Activated CD8-positive, alpha-beta T cell treated with anti-CD3 and anti-CD28 coated beads, Interleukin-2, amount 10 ng/mL, durations not matched to agents 7 days and 5 days (primary cell): ENCODE measurements at places on chromosomes 12 and 14. TPM values are rescaled to one million over a fixed set of nuclear protein-coding genes. Genes with fewer than 3 reads are reported as not detected.

Gene SLC6A15
- not detected for total RNA-seq

Gene GALNT8
- 0.84 TPM for total RNA-seq

DNA sequence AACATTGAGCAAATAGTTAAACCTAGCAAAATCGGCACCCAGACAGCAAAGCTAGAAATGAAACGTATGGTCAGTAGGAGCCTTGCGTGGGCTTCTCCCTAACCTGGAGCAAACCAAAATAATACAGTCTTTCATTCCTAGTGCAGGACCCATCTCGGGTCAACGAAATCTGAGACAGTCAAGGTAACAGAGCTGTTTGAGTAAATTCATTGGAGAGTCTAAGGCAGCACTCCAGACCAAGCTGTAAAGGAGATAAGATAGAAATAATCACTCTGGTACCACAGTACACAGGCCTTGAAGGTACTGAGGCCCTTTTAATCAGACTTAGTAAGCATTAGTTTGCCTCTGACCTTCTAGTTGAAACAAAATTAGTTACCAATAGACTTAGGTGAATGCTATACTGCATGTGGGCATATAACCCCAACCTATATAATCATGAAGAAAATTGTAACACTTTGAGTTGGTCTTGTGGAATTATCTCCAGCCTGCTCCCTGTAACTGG, 54.4 kb upstream of the BICD1 start:
- H3K4me1 ChIP-seq: peaks cover 7% of the 10 kb centered on the region
- H3K27ac ChIP-seq: no peak overlapping the region
- H3K4me3 ChIP-seq: no peak overlapping the region
- H3K36me3 ChIP-seq: peaks cover 4% of the 10 kb centered on the region
- no peaks in the 10 kb centered on the region for H3K27me3 ChIP-seq

Gene LRTM2
- total RNA-seq: not detected

Gene KRT5
- not detected for total RNA-seq

GRCh38 chr14:79967001-79967400, 244.3 kb downstream of the DIO2 start:
- no peaks in the 10 kb centered on the region for H3K4me1 ChIP-seq
- no peak for DNase-seq
- no peak overlapping the region for H3K27ac ChIP-seq
- H3K4me3 ChIP-seq: no peak overlapping the region

- H3K27me3 ChIP-seq: no peaks in the 10 kb centered on the region
- no peak for DNase-seq
Measured at GRCh38 chr12:27469176-27469736, 22.7 kb downstream of the SMCO2 start.

DNA sequence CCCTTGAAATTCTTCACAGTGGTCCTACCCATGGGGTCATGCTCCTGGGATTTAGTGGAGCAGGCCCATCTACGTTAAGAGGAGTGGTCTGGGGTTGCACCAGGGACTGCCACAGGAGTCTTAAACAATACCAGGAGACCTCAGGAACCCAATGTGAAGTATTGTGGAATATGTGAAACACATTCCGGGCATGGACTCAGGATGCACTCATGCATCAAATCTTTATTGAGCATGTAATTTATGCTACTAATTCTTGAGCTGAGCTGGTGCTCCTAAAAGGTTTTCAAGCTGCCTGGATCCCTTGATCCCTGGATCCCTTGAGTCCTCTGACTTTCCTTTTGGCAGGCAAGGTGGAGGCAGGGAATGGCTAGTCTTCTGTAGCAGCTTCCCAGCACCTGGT, 8.8 kb downstream of the SERPINA10 start:
- no peak overlapping the region for H3K27ac ChIP-seq
- no peak for DNase-seq
- H3K4me1 ChIP-seq: no peaks in the 10 kb centered on the region
- peaks cover 14% of the 10 kb centered on the region for H3K27me3 ChIP-seq
- H3K36me3 ChIP-seq: no peaks in the 10 kb centered on the region

DNA sequence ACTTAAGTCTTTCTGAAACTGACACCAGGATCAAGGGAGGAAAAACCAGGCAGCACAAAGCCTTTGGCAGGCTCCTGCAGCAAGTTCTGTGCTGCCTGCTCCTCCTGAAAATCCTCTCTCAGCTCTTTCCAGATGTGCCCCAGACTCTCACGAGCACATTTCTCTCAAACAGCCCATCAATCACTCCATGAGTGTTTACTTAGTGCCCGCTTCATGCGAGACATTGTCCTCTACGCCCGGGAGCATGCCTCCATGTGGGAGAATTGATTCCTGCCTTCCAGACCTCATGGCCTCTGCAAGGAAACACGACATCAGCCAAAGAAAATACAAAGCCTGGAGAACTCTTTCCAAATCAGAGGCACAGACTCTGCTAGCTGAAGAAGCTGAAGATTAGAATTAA, 46.5 kb upstream of the TSPAN11 start:
- H3K27ac ChIP-seq: no peak overlapping the region
- no peak for DNase-seq
- H3K36me3 ChIP-seq: no peaks in the 10 kb centered on the region
- no peak overlapping the region for H3K4me3 ChIP-seq

Gene SERPINA4
- total RNA-seq: not detected

DNA sequence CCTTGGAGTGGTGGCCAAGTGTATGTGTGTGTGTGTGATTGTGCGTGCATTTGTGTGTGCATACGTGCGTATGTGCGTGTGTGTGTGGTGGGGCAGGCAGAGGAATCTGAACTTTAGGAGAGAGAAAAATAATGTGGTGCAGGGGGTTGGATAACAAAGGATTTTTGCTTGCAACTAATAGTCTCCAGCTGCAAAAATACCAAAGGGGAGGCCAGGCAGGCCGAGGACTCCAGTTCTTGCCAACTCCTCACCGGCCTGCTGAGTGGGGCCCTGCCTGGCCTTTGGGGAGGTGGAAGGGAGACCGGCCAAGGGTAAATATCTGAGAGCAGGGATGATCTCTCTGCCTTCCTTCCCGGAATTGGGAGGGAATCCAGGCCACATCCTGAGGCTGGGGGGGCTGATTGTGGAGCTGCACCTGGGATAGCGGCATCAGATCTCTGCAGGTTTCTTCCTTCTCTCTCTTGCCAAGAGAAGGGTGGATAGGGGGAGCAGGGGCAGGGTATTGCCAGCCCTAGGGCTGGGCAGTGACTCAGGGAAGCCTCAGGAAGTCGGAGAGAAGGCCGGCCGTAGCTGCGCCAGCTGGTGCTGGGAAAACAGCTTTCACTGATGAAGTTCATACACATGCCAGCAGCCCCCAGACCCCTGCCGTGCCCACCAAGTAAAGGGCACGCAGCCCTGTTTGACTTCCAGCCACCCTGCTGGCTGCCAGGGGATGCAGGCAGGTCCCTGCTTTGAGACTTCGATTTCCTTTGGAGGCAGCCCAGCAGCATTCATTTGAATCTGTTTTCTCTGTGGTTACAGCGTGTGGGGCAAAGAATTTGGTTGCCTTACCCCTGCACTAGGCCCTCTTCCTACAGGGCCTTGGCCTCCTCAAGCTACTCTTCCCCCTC, 4.6 kb upstream of the LRP1-AS start:
- no peaks in the 10 kb centered on the region for H3K36me3 ChIP-seq
- peak overlapping the region; percentile 47 for H3K27ac ChIP-seq
- no peak overlapping the region for H3K4me3 ChIP-seq
- H3K4me1 ChIP-seq: peaks cover 5% of the 10 kb centered on the region
- peaks cover 3% of the 10 kb centered on the region for H3K27me3 ChIP-seq
- no peak for DNase-seq

Gene EIF4B
- 353 TPM for total RNA-seq

Gene CCDC175
- not detected for total RNA-seq

GRCh38 chr14:86619726-86620125, 1089.8 kb downstream of the FLRT2 start:
- H3K4me1 ChIP-seq: no peaks in the 10 kb centered on the region
- no peak for DNase-seq
- no peaks in the 10 kb centered on the region for H3K36me3 ChIP-seq
- no peaks in the 10 kb centered on the region for H3K27me3 ChIP-seq

Gene ACAD10
- total RNA-seq: 27.3 TPM

DNA sequence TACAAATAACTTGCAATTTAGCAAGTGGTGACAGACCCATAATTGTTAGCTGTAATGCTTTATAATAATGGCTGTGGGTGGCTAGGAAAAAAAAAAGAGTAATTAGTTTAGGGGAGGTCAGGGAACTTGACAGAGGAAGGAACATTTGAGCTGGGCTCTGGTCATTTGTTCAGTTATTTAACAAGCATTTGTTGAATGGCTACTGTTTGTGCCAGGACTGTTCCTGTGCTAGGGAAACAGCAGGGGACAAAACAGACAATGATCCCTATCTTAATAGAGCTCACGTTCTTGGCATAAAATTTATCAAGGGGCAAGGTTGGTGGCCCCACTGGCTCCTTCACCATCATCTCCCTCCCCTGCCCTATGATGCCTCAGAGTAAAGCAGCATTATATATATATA, 18.5 kb downstream of the CHST11 start:
- peaks cover 89% of the 10 kb centered on the region for H3K4me1 ChIP-seq
- H3K27me3 ChIP-seq: no peaks in the 10 kb centered on the region
- no peak overlapping the region for H3K4me3 ChIP-seq
- H3K27ac ChIP-seq: peak overlapping the region; percentile 32
- H3K36me3 ChIP-seq: peaks cover 47% of the 10 kb centered on the region

DNA sequence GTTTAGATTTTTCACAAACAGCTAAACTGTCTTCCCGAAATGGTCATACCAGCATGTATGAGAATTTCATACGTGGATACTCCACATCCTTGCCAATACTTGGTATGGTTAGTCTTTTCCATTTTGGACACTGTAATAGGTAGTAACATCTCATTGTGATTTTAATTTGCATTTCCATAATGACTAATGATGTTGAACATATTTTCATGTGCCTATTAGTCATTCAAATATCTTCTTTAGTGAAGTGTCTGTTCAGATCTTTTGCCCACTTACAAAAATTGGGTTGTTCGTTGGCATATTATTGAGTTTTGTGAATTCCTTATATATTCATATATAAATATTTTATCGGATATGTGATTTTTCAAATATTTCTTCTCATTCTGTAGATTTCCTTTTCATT, 78.0 kb upstream of the GNG2 start:
- no peak for DNase-seq
- H3K4me1 ChIP-seq: peaks cover 8% of the 10 kb centered on the region
- H3K4me3 ChIP-seq: no peak overlapping the region
- H3K27ac ChIP-seq: no peak overlapping the region

DNA sequence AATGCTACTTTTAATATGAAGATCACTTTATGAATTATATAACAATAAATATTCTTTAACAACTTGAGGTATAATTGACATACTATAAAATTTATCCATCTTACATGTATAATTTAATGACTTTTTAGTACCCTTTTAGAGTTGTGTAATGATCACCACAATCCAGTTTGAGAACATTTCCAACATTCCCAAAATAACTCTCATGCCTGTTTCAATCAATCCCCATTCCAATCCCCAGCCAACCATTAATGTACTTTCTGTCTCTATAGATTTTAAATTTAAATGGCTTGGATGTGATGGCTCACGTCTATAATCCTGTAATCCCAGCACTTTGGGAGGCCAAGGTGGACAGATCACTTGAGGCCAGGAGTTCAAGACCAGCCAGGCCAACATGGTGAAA, 23.5 kb upstream of the FRMD6 start:
- H3K4me1 ChIP-seq: peaks cover 10% of the 10 kb centered on the region
- DNase-seq: no peak
- no peaks in the 10 kb centered on the region for H3K36me3 ChIP-seq
- peaks cover 11% of the 10 kb centered on the region for H3K27me3 ChIP-seq
- H3K4me3 ChIP-seq: no peak overlapping the region

- peaks cover 1% of the 10 kb centered on the region for H3K36me3 ChIP-seq
- DNase-seq: no peak
- no peak overlapping the region for H3K27ac ChIP-seq
- H3K4me1 ChIP-seq: peaks cover 15% of the 10 kb centered on the region
- H3K27me3 ChIP-seq: no peaks in the 10 kb centered on the region
Measured at GRCh38 chr14:102189874-102190273, 50.2 kb downstream of the WDR20 start.

GRCh38 chr14:31229009-31229408, 21.4 kb upstream of the HECTD1 start:
- peaks cover 2% of the 10 kb centered on the region for H3K4me1 ChIP-seq
- H3K27ac ChIP-seq: no peak overlapping the region
- DNase-seq: no peak
- H3K27me3 ChIP-seq: peaks cover 5% of the 10 kb centered on the region
- H3K36me3 ChIP-seq: no peaks in the 10 kb centered on the region

DNA sequence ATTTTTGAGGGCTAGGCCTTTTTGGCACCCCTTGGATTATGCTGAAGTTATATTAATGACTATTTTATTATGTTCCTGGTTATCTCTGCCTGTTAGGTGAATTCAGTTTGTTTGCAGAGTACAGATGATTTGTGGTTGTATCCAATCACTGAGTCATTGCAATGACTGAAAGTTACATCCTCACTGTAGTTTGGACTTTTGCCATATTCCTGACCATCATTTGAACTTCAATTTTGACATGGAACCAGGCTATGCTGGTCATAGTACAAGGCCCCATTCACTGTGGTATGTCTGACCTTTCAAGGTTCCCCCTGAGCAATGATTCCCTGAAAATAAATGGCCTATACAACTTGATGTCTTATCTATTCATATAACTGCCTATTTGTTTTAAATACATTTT, 621.0 kb downstream of the CCER1 start:
- H3K4me3 ChIP-seq: no peak overlapping the region
- H3K36me3 ChIP-seq: no peaks in the 10 kb centered on the region
- no peaks in the 10 kb centered on the region for H3K4me1 ChIP-seq
- H3K27me3 ChIP-seq: peaks cover 2% of the 10 kb centered on the region
- H3K27ac ChIP-seq: no peak overlapping the region

Gene TMEM117
- 0.86 TPM for total RNA-seq

GRCh38 chr14:101254805-101255764, 306.2 kb upstream of the DIO3 start:
- H3K4me3 ChIP-seq: no peak overlapping the region
- H3K27ac ChIP-seq: no peak overlapping the region

DNA sequence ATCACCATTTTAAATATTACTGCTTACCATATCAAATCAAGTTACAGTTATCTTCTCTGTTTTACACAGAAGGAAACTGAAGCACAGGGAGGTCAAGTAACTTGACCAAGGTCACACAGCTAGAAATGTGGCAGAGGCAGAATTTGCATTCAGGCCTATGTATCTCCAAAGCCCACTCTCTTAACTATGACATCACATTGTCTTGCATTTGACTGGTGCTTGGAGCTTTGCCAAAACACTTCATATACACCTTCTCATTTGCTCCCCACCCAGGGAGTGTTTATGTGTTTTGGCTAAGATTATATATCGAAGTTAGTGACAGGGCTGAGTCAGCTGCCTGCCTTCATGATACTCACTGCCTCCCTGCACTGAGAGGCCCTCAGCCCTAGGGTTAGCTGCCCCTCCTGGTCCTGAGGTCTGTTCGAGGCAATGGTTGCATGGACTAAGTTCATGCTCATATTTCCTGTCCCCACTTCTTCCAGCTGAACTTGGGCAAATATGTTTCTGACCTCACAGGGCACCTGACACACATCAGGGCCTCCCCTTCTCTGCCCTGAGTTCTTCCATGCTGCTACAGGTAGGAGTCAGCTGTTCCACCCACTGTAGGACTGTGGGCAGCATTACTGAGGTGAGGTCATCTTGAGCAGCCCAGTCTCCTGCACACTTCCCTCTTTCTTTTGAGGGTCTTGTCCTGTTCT, 1.8 kb downstream of the GALNT6 start:
- peaks cover 73% of the 10 kb centered on the region for H3K4me1 ChIP-seq
- H3K36me3 ChIP-seq: peaks cover 30% of the 10 kb centered on the region
- H3K27me3 ChIP-seq: no peaks in the 10 kb centered on the region
- DNase-seq: peak; percentile 33
- peak overlapping the region; percentile 39 for H3K27ac ChIP-seq
- H3K4me3 ChIP-seq: peak overlapping the region; percentile 23
